Astrocyte (in vitro differentiated cells and primary cell): ENCODE measurements at places on chromosomes 6 and 20.

DNA sequence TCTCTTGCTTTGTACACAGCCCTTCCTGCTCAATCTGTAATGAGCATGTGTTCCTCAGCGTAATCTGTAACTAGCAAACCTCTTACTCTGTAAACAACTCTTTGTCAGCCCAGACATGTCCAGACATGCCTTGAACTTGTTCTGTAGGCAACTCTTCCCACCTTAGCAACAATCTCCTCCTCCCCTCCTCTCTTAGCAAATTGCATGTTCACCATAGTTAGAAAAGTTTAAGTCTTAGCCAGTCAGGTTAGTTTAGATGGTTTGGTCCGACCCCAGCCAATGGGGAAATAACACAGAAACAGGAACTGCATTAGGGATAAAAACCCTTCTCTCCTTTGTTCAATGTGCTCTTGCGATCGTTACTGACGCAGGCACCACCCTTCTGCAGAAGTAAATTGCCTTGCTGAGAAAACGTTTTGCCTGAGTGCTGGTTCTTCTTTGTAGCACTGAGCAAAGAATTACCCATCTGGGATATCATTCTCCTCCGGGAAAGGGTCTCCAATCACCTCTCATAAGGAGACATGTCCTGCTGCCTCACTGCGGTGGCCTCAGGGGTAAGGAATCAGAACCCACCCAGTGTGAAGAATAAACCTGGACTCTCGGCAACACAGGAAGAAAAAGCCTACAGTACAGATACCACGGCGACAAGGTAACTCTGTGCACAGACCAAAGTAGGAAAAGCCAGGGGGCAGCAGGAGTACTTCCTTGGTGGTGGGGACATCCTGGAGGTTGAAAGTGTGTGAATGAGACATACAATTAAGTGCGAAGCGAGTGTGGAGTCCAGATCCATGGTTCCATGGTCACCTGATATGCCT, 26.2 kb downstream of the PLN start:
- peak; percentile 33 for DNase-seq

GRCh38 chr6:161292145-161292544, 18.3 kb upstream of the AGPAT4 start:
- no peak for DNase-seq

DNA sequence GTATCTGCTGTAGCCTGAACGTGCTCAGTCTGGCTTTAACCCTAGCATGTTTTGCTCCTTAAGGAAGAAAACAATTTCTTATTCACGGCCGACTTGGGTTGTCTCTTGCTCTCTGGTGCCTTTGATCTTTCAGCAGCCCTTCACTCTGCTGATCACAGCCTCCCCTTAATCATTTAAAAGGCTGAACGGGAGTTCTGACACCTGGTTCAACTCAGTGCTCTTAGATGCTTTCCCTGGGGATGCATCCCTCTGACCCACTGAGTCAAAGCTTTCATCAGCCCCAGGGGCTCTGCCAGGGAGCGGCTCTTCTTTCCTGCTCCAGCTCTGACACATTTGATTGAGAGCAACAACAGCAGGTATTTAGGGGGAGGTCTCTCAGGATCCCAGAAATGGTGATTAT, 79.0 kb upstream of the FYN start:
- DNase-seq, result no peak

DNA sequence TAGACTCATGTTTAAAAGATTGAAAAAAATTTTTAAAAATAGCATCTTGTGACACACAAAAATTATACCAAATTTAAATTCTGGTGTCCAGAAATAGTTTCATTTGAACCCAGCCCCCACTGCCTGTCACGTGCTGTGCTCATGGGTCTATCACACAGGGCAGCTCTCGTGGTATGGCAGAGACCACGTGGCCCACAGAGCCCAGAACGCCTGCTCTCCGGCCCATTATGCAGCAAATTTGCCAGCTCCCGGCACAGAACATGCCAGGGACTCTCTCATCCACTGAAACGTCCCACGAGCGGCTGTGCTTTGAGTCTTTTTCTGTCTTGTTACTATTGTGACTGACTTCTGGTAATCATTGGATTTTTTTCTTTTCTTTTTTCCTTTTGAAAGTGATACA, 224.3 kb downstream of the TTLL2 start:
- DNase-seq, result no peak

GRCh38 chr6:5208057-5208456, 52.7 kb downstream of the LYRM4 start:
- no peak for DNase-seq

DNA sequence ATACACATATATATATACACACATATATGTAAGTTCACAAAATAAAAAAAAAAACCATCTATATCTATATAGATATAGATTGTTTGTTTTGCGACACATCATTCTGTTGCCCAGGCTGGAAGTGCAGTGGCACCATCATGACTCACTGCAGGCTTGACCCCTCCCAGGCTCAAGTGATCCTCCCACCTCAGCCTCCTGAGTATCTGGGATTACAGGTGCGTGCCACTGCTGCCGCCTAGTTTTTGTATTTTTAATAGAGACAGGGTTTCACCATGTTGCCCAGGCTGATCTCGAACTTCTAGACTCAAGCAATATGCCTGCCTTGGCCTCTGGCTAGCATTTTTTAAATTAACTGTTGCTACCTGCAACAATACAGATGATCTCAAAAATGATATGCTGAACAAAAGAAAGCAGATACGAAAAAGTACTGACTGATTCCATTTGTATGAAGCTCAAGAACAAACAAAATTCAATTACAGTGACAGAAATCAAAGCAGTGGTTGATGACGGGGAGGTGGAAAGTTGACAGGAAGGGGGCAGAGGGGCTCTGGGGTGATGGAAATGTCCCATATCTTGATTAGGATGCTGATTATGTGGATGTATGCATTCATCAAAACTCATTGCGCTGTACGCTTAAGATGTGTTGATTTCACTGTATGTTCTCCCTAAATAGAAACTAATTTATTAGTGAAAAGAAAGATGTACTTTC, 49.6 kb downstream of the ATXN1 start:
- no peak for DNase-seq

DNA sequence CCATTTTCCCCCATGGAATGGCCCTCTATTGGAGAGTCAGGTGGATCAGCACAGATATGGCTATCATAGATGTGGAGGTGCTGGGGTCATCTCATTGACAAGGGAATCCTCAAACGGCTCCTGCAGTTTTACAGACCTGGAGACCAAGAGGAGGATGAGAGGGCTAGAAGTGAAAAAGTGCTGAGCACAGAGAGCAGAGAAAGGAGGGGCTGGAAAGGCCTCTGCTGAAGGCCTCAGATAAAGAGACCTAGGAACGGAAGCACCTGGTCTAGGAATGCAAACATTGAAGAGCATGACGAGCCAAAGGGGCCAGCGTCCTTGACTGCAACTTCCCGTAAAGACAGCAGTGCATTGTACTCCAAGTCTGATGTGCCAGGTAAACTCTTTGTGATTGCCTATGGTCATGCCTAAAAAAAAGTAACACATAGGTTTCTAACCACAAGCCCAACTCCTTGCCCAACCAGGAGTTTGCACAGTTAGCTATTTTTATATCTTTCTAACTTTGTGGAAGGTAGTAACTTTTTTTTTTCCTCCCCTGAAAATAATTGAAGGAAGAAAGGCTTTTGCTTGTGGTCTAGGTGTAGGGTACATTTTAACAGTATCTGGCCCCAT, 15.2 kb downstream of the RSPH4A start:
- no peak for DNase-seq
